ENCODE measurements at places on chromosomes 7 and 10.
A peak's percentile ranks its signal among the peaks of the same experiment; 100 is the strongest.

DNA sequence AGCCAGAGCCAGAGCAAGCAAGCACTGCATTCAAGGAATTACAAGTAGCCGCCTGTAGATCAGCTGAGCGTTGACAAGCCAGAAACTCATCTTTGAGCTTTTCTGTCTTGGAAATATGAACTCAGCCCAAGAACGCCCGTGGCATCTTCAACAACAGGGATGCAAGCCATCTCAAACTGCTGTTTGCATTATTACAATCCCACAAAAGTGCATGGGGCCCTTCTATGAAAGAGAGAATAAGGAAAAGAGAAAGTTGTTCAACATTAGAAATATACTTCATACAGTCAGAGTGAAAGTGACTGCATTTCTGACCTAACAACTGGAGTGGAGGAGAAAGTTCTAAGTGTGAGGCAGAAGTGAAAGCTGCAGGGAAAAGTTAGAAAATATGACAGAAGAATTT, 6.5 kb downstream of the SGCE start:
- no peak for DNase-seq
- H3K4me1 ChIP-seq, result no peaks in the 10 kb centered on the region
- no peak overlapping the region for H3K27ac ChIP-seq

DNA sequence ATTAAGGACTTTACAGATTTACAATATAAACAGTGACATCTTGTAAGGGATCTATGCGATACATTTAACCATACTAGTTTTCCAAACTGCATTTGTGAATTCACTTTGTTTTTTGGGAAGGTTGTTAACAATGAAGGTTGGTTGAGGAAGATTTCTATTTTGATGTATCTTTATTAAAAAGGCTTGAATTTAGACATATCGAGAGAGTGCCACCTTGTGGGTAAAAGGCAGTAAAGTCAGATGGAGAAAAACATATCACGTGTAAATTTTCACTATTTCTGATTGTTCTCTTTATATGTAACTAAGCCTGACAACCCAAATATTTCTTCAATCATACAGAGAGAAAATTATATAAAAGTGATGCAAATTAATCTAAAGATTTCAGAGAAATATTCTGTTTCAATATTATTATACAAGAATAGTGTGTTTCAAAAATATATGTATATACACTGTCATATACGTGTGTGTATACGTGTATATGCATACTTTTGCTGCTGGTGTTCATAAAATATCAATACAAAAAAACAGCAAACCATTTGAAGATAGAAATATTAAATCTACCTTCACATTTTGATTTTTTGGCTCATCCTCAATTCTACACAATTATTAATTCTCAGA, 988.6 kb downstream of the SORCS1 start:
- no peaks in the 10 kb centered on the region for H3K36me3 ChIP-seq
- H3K4me1 ChIP-seq, result peaks cover 7% of the 10 kb centered on the region
- H3K4me3 ChIP-seq, result no peak overlapping the region
- no peak overlapping the region for H3K27ac ChIP-seq

- H3K27ac ChIP-seq, result no peak overlapping the region
- no peaks in the 10 kb centered on the region for H3K4me1 ChIP-seq
- H3K36me3 ChIP-seq, result no peaks in the 10 kb centered on the region
Measured at GRCh38 chr7:96998744-96999143, 6.6 kb upstream of the DLX6 start.

DNA sequence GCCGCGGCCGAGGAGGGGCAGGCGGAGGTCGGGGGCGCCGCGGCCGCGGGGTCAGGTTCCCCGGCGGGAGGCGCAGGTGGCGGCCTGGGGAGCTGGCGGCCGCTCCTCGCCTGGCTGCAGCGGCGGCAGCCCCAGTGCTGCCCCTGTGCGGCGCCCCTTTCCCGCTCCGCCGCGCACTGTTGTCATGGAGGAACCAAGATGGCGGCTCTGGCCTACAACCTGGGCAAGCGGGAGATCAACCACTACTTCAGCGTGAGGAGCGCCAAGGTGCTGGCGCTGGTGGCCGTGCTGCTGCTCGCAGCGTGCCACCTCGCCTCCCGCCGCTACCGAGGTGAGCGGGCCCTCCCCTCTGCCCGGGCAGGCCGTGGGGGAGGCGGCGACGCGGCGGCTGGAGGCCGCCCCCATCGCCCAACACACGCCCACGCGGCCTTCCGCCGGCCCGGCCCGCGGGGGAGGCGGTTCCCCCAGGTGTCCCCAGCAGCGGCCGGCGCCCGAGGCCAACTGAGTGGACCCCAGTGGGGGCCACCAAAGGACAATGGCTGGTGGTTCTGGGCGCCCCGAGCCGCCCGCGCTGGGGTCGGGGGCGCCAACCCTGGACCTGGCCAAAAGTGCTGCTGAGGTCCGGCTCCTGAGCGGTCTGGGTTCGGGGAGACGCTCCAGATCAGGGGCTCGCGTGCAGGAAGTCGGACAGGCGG, 425 bp downstream of the CASD1 start:
- H3K36me3 ChIP-seq, result no peaks in the 10 kb centered on the region
- peak overlapping the region; percentile 95 for H3K4me3 ChIP-seq
- H3K4me1 ChIP-seq, result peaks cover 4% of the 10 kb centered on the region
- peak overlapping the region; percentile 94 for H3K27ac ChIP-seq
- DNase-seq, result peak; percentile 90

DNA sequence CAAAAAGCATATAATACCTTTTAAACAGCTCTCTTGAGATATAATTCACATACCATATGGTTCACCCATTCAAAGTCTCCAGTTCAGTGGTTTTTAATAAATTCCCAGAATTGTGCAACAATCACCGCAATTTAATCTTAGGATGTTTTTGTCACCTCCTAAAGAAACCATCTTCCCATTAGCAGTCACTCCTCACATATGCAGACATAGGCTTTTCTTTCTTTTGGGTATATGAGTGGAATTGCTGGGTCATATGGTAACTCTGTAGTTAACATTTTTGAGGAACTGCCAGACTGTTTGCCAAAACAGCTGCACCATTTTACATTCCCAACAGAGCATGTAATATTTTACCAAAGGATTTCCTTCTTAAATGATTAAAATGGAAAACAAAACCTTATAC, 57.0 kb downstream of the CC2D2B start:
- no peak overlapping the region for H3K27ac ChIP-seq
- no peaks in the 10 kb centered on the region for H3K27me3 ChIP-seq
- no peaks in the 10 kb centered on the region for H3K4me1 ChIP-seq
- no peak overlapping the region for H3K4me3 ChIP-seq
- H3K36me3 ChIP-seq, result no peaks in the 10 kb centered on the region

DNA sequence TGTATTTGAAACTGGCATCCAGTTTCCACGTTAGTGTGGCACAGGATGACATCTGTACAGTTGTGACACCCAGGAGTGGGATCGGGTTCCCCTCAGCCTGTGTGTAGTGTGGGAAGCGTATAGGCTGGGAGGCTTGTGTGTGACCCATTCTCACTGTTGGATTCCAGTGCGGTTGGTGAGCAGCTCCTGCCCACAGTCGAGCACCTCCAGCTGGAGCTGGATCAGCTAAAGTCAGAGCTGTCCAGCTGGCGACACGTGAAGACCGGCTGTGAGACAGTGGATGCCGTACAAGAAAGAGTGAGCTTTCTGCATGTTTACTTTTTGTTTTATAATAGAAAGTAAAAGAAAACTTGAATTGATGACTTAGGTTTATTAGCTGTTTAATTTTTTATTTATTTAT, 18.7 kb upstream of the GET4 start:
- no peaks in the 10 kb centered on the region for H3K27me3 ChIP-seq
- H3K27ac ChIP-seq, result no peak overlapping the region
- peaks cover 77% of the 10 kb centered on the region for H3K36me3 ChIP-seq

- H3K4me3 ChIP-seq, result no peak overlapping the region
- no peak overlapping the region for H3K27ac ChIP-seq
- H3K36me3 ChIP-seq, result no peaks in the 10 kb centered on the region
- no peaks in the 10 kb centered on the region for H3K4me1 ChIP-seq
Measured at GRCh38 chr10:59736749-59737148, 16.5 kb downstream of the MRLN start.

- H3K36me3 ChIP-seq, result no peaks in the 10 kb centered on the region
- H3K4me3 ChIP-seq, result no peak overlapping the region
- no peaks in the 10 kb centered on the region for H3K27me3 ChIP-seq
- DNase-seq, result peak; percentile 55
Measured at GRCh38 chr7:130009848-130010688, 41.1 kb downstream of the ZC3HC1 start.

- no peak overlapping the region for H3K27ac ChIP-seq
- DNase-seq, result no peak
- no peaks in the 10 kb centered on the region for H3K36me3 ChIP-seq
- peaks cover 11% of the 10 kb centered on the region for H3K4me1 ChIP-seq
- no peaks in the 10 kb centered on the region for H3K27me3 ChIP-seq
Measured at GRCh38 chr10:71312811-71313789, 6.0 kb upstream of the SLC29A3 start.

- peak; percentile 71 for DNase-seq
- no peaks in the 10 kb centered on the region for H3K36me3 ChIP-seq
- no peak overlapping the region for H3K27ac ChIP-seq
- peaks cover 18% of the 10 kb centered on the region for H3K4me1 ChIP-seq
- H3K27me3 ChIP-seq, result peaks cover 97% of the 10 kb centered on the region
Measured at GRCh38 chr10:100744136-100744986, 1.0 kb upstream of the PAX2 start.

- no peak overlapping the region for H3K4me3 ChIP-seq
- peaks cover 1% of the 10 kb centered on the region for H3K4me1 ChIP-seq
- H3K36me3 ChIP-seq, result peaks cover 22% of the 10 kb centered on the region
- H3K27ac ChIP-seq, result no peak overlapping the region
- no peak for DNase-seq
Measured at GRCh38 chr10:70060389-70060788, 7.7 kb downstream of the MACROH2A2 start.

Data from endodermal cell (in vitro differentiated cells).